ENCODE measurements at places on chromosomes 6 and 20.

DNA sequence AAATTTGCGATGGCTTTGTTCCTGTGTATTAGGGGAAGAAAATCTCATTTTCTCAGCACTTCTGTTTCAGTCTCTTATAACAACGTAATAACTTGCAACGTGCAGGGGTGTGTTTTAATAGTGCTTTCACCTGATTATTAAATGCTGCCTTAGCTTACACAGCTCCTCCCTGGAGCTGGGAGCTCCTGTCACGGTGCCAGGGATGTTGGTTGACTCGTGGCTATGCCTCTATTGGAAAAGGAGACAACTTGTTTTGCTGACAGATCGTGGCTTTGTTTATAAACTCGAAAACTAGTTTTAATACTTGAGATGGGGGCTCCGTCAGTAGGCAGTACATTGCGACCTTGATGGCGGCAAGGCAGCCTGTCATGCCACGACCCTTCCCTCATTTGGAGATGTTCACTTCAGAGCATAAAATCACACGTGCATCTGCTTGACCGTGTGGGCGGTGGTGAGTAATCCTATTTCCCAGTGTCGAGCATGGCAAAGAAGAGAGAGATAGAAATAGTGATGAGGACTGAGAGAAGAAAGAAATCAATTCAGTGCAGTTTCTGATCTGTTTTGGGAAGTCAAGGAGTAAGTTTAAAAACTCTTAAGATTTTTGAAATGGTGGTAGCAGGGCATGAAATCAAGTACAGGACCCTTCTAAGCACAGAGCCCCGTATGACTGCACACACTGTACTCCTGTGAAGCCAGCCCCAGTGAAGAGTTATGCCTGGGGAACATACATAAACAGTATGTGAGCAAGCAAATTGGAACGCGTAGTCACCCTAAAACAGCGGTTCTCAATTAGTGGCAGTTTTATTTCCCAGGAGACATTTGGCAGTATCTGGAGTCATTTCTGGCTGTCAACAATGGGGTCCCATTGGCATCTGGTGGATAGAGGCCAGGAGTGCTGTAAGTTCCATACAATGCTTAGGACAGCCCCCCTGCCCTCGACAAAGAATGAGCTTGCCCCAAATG, 147.2 kb downstream of the DOK5 start:
- no peak for DNase-seq

DNA sequence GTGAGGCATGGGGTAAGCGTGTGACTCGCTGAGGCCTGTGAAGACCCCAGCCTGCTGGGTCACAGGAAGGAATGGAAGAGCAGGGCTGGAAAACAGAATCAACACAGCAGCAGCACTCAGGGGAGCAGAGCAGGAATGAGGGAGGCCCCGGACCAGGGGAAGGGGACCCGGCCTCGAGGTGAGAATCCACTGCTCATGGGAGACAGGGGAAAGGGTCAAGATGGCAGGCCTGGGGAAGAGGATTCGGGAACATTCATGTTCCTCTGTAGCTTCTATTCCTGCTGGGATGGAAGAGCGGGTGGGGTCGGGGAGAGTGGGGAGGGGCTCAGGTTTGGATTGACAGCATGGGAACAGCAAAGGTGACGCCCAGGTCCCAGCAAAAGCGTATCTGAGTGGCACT, 59.4 kb downstream of the NPEPL1 start:
- DNase-seq = no peak

DNA sequence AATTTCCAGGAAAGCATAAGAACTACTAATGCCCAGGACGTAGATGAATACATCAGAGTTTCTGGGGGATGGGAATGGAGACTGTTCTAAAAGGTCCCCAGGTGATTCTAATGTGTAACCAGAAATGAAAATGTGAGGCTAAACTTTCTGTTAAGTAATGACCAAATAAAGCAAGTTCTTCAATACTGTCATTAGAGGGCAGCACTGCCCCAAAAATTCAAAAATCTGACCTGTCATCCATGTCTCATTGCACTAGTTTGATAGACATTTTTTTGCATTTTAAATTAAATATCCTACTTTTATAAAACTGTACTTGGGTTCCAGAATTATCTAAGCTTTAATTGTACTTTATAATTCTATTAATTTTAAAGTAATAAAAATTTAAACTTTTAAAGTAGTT, 94.9 kb downstream of the RFX6 start:
- peak; percentile 41 for DNase-seq

DNA sequence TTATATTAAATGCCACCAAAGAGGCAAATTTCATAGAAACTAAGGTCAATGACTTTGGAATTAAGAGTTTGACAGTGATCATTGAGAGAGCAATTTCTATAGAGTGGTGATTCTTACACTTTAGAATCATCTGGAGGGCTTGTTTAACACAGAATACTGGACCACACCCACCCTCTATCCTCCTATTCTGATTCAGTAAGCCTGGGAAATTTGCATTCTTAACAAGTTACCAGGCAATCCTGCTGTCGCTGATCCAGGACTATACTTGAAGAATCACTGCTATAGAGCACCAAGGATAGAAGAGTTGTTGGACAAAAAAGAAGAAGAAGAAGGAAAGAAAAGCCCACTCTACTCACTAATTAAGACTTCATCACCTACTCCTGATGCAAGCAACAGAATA, 21.3 kb upstream of the TBX18 start:
- no peak for DNase-seq

DNA sequence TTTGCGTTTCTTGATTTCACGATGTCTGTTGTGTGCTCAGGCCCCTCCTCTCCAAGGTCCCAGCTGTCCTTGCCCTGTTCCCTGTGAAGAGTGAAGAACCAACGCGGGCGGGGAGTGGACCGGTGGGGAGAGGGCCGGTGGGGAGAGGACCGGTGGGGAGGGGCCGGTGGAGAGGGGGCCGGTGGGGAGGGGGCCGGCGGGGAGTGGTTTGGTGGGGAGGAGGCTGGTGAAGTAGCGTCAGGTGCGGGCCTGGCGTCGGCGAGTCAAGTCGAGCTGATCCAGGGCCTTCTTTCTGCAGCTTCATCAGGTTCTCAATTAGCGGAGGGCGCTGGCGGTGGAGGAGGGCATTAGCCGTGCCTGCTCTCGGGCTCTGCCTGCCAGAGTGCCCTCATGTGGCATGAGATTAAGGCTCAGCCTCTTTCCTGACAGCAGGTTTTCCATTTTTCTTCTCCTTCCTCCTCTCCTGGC, 21.2 kb upstream of the BHLHE23 start:
- DNase-seq = no peak

GRCh38 chr6:100267721-100268123, 197.0 kb downstream of the SIM1 start:
- no peak for DNase-seq
